ENCODE measurements at places on chromosomes 2 and 18. TPM values are rescaled to one million over a fixed set of nuclear protein-coding genes. Genes with fewer than 3 reads are reported as not detected.

IL1RL1 gene
- total RNA-seq = 36.3 TPM

CXCR4 gene
- total RNA-seq = 72.1 TPM

- H3K4me1 ChIP-seq = no peaks in the 10 kb centered on the region
- H3K36me3 ChIP-seq = no peaks in the 10 kb centered on the region
- no peak overlapping the region for H3K27ac ChIP-seq
These were observed 32.2 kb downstream of the GPR75 start for GRCh38 chr2:53827398-53828175.

GRCh38 chr18:1147730-1148129 lies 243.1 kb downstream of the ADCYAP1 start:
- H3K27ac ChIP-seq = no peak overlapping the region
- no peak for DNase-seq
- H3K36me3 ChIP-seq = peaks cover 5% of the 10 kb centered on the region
- no peak overlapping the region for H3K4me3 ChIP-seq
- no peaks in the 10 kb centered on the region for H3K4me1 ChIP-seq

- no peak for DNase-seq
- no peaks in the 10 kb centered on the region for H3K36me3 ChIP-seq
- H3K27me3 ChIP-seq = no peaks in the 10 kb centered on the region
- H3K4me3 ChIP-seq = no peak overlapping the region
These were observed 941.1 kb upstream of the FANCL start for GRCh38 chr2:59182249-59182648.

DNA sequence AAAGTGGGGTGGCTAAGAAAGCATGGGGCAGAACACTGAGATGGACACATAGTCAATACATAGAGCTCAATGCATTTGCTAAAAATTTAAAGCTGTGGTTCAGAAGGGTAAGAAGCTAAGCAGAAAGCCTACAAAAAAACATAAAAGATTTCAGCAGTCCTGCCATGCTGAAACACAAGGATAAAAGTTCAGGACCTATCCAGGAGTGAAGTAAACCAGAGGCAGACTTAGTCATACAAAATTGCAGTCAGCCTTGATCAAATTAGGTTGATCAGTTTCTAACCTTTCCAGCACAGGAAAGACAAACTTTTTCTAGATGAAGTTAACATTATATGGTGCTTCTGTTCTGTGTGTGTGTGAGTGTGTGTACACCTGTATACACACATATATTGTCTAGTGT lies 120.8 kb upstream of the RBMS1 start:
- no peak overlapping the region for H3K27ac ChIP-seq
- peaks cover 45% of the 10 kb centered on the region for H3K27me3 ChIP-seq
- peaks cover 6% of the 10 kb centered on the region for H3K36me3 ChIP-seq
- no peak for DNase-seq

GRCh38 chr2:230246206-230246605 lies 20.7 kb downstream of the SP140 start:
- no peaks in the 10 kb centered on the region for H3K4me1 ChIP-seq
- H3K27me3 ChIP-seq = no peaks in the 10 kb centered on the region
- H3K36me3 ChIP-seq = peaks cover 17% of the 10 kb centered on the region
- no peak overlapping the region for H3K27ac ChIP-seq
- no peak overlapping the region for H3K4me3 ChIP-seq

GRCh38 chr2:196983934-196984333 lies 57.4 kb upstream of the PGAP1 start:
- peaks cover 34% of the 10 kb centered on the region for H3K4me1 ChIP-seq
- no peak overlapping the region for H3K4me3 ChIP-seq
- no peak for DNase-seq
- peaks cover 26% of the 10 kb centered on the region for H3K36me3 ChIP-seq

DNA sequence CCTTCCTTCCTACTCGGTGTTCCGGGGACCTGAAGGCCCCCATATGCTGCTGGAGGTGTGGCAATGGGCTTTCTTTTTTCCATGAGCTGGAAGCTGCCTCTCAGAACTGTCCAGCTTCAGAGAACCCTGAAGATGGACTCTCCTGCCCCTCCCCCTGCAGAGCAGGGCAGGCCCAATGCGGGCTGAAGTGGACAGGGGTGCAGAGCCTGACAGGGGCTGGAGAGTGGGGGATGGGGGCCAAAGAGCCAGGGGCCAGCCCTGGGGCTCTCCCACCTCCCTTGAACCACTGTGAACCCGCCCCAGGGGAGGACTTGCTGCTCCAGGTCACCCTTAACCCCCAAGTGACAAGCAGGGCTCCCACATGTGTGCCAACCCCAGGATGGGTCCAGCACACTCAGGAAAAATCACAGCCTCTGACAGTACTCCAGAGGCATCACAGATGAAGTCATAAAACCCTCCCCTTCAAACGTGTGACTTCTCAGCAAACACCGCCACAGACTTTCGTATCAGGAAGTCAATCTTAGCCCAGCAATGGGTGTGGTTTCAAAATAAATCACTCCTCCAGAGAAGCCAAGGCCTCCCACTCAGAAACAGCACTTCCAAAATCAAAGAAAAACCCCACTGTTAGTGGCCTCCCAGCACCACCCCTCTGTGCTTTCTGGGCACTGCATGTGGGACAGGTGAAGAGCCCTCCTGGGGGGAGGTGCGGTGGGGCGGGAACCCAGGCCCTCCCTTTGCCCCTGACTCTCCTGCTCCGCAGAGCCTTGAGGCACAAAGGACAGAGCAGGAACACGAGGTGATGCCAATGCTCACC lies 135.8 kb downstream of the HDAC4 start:
- peaks cover 78% of the 10 kb centered on the region for H3K4me1 ChIP-seq
- peak overlapping the region; percentile 77 for H3K4me3 ChIP-seq
- peak; percentile 84 for DNase-seq
- H3K27me3 ChIP-seq = no peaks in the 10 kb centered on the region
- no peaks in the 10 kb centered on the region for H3K36me3 ChIP-seq

ZNF892 gene
- 4.1 TPM for total RNA-seq

TMSB10 gene
- total RNA-seq = 1,502 TPM

UPP2 gene
- total RNA-seq = not detected

GAL3ST2 gene
- 0.83 TPM for total RNA-seq

RESP18 gene
- not detected for total RNA-seq

- DNase-seq = no peak
- H3K27ac ChIP-seq = no peak overlapping the region
- peaks cover 15% of the 10 kb centered on the region for H3K4me1 ChIP-seq
- no peaks in the 10 kb centered on the region for H3K36me3 ChIP-seq
- peaks cover 7% of the 10 kb centered on the region for H3K27me3 ChIP-seq
These were observed 215.2 kb upstream of the CRIM1 start for GRCh38 chr2:36140391-36140790.
